Hair follicle dermal papilla cell (primary cell): ENCODE measurements at places on chromosomes 7 and 10. TPM values are rescaled to one million over a fixed set of nuclear protein-coding genes. Genes with fewer than 3 reads are reported as not detected.

The SLC13A1 gene
- total RNA-seq = not detected in 2 replicates

The ANKRD30A gene
- not detected in 2 replicates for total RNA-seq

The CXCL12 gene
- 269 and 307 TPM in 2 replicates for total RNA-seq

The NANOS1 gene
- total RNA-seq = 0.61 and 1.5 TPM in 2 replicates

The SPDYE1 gene
- under 0.01 TPM in 1 of 2 replicates, not detected in the other for total RNA-seq

The SLC16A9 gene
- total RNA-seq = under 0.01 TPM in 1 of 2 replicates, not detected in the other

The PTER gene
- total RNA-seq = 11.5 and 16.9 TPM in 2 replicates
